Activated naive CD4-positive, alpha-beta T cell (primary cell): ENCODE measurements at places on chromosomes 7 and 10.

GRCh38 chr7:36946401-36946739 lies 222.1 kb upstream of the AOAH start:
- DNase-seq, result no peak

DNA sequence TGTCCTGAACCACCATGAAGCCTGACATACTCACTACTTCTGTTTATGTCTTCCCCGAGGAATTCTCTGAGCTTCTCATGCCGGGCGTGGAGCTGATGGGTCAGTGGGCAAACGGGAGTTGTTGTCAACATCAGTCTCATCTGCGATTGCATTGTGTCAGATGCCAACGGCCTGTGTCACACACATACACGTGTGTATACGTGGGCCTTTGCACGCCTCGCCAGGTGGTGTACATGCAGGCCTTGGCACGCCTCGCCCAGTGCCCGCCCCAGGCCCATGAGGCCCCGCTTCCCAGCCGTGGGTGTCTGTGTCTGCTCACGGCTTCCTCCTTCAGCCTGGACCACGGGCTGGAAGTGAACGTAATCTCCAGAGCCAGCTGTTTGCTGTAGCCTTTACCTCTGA lies 7.5 kb upstream of the CSGALNACT2 start:
- DNase-seq, result no peak

DNA sequence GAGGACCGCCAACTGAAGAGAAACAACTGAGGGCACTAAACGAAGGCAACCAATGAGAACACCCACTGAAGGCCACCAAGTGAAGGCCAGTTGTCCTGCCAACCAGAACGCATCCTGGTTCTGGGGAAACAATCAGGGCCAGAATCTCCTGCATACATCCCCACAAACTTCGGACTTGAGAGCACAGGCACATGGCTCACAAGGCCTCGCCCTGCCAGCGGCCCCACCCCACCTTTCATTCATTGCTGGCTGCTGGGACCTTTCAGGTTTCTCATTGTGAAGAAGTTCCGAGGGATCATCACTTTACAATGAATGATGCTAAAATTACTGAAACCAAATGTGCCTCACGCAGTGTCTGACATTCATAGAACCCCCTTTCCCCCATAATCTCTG lies 79.2 kb upstream of the ABI1 start:
- no peak for DNase-seq

DNA sequence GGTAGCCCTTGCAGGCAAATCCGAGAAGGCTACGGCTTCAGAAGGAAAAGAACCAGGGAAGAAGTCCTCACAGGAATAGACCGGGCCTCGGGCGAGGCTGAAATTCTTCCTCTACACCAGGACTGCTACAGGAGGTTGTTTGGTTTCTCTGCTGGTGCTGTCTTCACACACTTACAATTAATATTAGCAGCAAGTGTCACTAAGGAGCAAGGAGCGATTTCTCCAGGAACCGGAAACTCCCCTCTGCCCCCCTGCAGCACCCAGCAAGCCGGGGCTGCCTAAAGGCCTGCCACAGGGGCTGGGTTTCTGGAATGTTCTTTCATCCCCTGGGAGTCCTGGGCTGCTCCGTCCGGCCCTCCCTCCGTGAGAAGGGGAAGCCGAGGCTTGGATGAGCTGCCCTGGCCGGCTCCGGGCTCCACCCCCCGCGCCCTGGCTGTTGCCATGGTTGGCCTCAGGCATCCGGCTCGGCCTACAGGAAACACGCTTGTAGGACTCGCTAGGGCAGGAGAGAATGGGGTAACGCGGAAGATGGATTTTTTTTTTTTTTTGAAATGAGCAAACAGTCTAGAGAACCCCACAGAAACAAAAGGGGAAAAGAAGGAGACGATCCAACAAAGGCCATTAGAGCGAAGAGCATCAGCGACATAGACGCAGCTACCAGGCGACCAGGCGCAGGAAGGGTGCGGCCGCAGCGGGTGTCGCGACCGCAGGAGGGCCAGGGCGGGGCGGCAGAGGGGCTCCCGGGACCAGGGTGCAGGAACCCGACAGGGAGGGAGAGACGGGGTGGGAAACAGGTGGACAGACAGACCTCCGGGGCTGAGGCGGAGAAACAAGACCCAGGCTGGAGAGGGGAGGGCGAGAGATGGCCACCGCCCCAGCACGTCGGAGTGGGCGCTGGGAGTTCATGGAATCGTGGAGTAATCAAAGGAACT lies 33.0 kb downstream of the EN2 start:
- DNase-seq, result no peak

DNA sequence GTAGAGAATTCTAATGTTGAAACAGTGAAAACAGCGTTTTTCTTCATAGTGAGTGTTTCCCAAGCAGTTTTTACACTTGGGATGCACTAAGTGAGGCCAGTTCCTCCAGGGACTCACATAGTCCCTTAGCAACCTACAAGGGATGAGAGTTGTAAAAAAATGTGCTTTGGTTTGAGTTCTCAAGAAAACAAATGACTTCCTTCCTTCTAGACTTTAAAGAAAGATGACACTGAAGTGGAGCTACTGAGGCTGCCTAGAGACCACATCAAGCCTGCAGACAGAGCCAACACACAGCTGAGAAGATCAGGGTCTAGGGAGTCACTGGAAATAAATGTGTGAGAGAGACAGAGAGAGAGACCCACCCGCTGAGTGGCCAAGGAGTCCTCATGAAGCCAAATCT lies 264.4 kb downstream of the TNS3 start:
- DNase-seq, result no peak

- DNase-seq, result no peak
These were observed at the start of gene ANKRD1 for GRCh38 chr10:90920986-90921666. ANKRD1 (minus strand) TSS chr10:90921087; CDS start chr10:90921027, 60 bp downstream.

DNA sequence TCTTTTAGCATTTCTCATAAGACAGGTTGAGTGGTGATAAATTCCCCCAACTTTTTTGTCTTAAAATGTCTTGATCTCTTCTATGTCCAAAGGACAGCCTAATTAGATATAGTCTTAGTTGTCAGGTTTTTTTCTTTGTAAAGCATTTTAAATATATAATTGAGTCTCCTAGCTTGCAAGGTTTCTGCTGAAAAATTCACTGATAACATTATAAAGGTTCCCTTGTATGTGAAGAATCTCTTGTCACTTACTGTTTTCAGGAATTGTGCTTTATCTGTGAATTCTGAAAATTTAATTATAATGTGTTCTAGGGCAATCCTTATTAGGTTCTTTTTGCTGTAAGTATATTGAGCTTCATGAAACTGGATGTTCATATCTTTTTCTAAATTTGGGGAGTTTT lies 96.8 kb upstream of the ZNF92 start:
- no peak for DNase-seq

DNA sequence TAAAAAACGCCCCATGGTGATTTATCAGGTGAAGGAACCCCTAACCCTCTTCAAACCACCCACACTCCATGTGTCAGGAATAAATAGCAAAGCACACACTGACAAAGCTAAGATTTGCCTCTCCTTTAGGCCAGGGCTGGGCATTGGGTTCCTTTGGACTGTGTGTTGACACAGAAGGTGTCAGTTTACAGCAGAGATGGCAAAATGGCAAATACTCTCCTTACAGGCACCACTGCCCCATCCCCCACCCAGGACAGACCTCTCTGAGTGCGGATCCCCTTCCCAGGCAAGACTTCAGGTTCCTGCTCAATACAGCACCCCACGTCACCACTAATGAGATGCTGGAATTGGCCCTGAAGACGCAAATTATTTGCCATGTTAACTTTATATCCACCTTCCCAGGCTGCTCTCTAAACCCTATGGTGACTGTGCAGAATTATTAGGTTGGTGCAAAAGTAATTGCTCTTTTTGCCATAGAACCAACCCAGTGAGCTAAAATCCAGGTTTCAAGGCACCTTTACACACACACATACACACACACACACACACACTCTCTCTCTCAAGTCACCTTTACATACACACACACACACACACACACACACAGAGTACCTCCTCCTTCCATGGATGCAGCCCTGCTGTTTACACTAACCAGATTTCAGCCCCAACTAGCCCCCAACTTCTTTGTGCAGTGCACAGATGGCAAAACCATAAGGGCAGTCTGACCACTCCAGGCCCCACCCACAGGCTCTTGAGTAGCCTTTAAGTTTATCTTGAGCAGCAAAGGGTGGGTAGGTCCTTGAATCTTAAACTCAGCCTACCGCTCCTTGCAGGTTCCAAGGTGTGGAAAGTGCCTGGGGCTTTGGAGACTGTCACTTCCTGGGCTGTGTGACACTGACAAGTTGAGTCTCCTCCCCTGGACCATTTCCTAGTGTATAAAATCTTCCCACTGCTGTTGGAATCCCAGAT lies 4.0 kb upstream of the ZCCHC24 start:
- no peak for DNase-seq

DNA sequence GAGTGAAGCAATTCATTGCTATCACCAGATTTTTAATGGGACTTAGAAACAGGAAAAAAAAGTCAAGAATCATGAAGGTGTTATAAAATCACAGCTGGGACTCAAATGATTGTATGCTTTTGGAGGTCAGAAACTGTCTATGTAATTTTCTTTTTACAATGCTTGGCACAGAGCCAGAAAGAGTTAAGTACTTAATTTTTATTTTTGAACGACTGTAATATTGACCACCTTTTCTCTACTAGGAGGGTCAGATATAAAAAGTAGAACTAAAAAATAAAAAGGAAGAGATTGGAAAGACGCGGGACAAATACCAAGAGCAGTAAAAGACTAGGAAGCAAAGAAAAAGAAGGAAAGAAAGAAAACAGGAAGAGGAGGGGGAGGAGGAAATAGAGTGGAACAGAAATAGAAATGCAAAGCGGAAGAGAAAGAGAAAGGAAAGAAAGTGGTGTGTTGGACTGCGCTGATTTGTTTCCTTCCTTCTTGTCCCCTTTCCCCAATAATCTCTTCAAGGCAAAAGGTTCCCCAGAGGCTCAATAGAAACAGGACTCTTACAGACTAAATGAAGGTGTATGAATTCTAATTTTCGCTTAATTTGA lies 23.2 kb upstream of the C1GALT1 start:
- DNase-seq, result no peak

- DNase-seq, result no peak
These were observed 32.5 kb downstream of the RGS10 start for GRCh38 chr10:119509909-119510451.

GRCh38 chr7:44748948-44749731 lies 493 bp downstream of the ZMIZ2 start:
- no peak for DNase-seq
